Activated CD8-positive, alpha-beta T cell treated with anti-CD3 and anti-CD28 coated beads, Interleukin-2, amount 10 ng/mL, durations not matched to agents 7 days and 5 days (primary cell): ENCODE measurements at places on chromosomes 13 and 19. TPM values are rescaled to one million over a fixed set of nuclear protein-coding genes. Genes with fewer than 3 reads are reported as not detected.

PSMD8 gene
- total RNA-seq, result 173 TPM

SLC17A7 gene
- not detected for total RNA-seq

SH2D3A gene
- 28.5 TPM for total RNA-seq

IRGQ gene
- 11.2 TPM for total RNA-seq

HCST gene
- 196 TPM for total RNA-seq

PRRG2 gene
- 1.9 TPM for total RNA-seq

ZNF682 gene
- 10.9 TPM for total RNA-seq

THSD1 gene
- total RNA-seq, result 0.16 TPM

ZNF260 gene
- total RNA-seq, result 8.6 TPM

HSH2D gene
- total RNA-seq, result 83.6 TPM

TYK2 gene
- 240 TPM for total RNA-seq

CHMP2A gene
- total RNA-seq, result 108 TPM

CGB2 gene
- total RNA-seq, result not detected

C1QTNF9B gene
- total RNA-seq, result not detected

GGN gene
- total RNA-seq, result not detected

GNA15 gene
- 24.5 TPM for total RNA-seq

IGLON5 gene
- not detected for total RNA-seq

WDR87 gene
- total RNA-seq, result not detected

WDFY2 gene
- total RNA-seq, result 11.3 TPM

SOX21 gene
- not detected for total RNA-seq

ANKRD24 gene
- 0.73 TPM for total RNA-seq

LRRC4B gene
- total RNA-seq, result not detected

VPS36 gene
- 43.2 TPM for total RNA-seq

COL4A1 gene
- not detected for total RNA-seq

GPR12 gene
- not detected for total RNA-seq

CATSPERD gene
- total RNA-seq, result not detected

CRLF1 gene
- not detected for total RNA-seq

BICRA gene
- 17.6 TPM for total RNA-seq

TBXA2R gene
- total RNA-seq, result 2.8 TPM

ONECUT3 gene
- total RNA-seq, result not detected

FARSA gene
- 98.8 TPM for total RNA-seq

CRB3 gene
- not detected for total RNA-seq

MEIS3 gene
- total RNA-seq, result not detected

ERCC5 gene
- 66.8 TPM for total RNA-seq

SLC10A2 gene
- total RNA-seq, result not detected

LHFPL6 gene
- not detected for total RNA-seq

ZNF709 gene
- total RNA-seq, result 1.7 TPM

ZNF100 gene
- total RNA-seq, result 28.4 TPM

DMKN gene
- not detected for total RNA-seq

ZNF154 gene
- total RNA-seq, result 3.0 TPM

ZNF613 gene
- 6.3 TPM for total RNA-seq

ZNF160 gene
- total RNA-seq, result 42.2 TPM

ETV2 gene
- 0.68 TPM for total RNA-seq

KLK12 gene
- not detected for total RNA-seq

SIGLEC12 gene
- total RNA-seq, result 0.34 TPM
